ENCODE measurements at places on chromosomes 6 and 20.

DNA sequence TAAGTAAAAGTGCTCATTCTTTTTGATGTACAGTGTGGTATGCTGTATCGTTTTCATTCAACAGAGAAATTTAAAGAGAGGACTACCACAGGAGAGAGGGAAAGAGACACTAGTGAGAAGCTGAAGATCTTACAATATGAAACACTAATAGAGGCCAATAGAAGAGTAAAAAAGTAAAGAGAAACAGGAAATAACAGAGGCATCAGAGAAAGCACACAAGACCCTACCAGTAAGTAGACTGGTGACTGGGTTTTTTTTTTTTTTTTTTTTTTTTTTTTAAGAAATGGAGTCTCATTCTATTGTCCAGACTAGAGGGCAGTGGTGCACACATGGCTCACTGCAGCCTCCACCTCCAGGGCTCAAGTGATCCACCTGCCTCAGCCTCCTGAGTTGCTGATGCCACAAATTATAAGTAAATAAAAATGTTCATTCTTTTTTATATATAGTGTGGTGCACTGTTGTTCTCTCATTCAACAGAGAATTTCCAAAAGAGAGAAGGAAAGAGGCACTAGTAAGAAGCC, 18.8 kb downstream of the ELOVL4 start:
- no peak for DNase-seq

DNA sequence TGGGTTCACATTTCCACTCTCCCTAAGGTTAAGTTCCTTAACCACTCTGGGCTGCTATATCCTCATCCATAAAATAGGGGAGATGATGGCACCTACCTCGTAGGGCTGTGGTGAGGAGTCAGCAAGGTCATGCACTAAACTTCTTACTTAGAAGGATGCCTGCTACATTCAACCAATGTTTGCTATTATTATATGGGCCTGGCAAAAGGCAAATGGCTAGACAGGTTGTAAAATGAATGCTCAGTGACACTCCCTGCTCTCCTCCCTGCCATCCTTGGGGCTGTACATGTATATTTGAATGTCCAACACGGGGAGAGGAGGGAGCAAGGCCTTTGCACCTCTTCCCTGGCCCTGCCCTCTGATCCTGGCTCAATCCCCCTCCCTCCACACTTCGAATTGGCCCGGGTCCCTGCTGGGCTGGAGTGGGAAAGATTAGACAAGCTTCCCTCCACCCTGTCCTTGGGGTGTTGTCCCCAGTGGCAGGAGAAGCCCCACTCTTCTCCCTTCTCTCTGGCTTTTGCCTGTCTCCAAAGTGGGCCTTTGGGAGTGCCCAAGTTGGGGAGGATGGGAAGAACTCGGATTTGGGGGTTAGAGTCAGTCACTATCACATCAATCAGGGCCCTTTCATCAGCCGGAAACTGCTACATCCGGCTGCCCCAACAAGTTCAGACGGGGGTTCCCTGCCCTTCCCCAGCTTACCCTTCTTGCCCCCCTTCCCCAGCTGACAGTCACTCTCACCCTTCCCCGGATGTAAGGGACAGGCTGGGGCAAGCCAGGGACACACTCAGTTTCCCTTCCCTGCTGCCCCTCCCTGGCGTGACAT, 36.3 kb upstream of the VEGFA start:
- DNase-seq: no peak

- no peak for DNase-seq
These were observed 28.6 kb upstream of the PRL start for GRCh38 chr6:22325481-22325880.

DNA sequence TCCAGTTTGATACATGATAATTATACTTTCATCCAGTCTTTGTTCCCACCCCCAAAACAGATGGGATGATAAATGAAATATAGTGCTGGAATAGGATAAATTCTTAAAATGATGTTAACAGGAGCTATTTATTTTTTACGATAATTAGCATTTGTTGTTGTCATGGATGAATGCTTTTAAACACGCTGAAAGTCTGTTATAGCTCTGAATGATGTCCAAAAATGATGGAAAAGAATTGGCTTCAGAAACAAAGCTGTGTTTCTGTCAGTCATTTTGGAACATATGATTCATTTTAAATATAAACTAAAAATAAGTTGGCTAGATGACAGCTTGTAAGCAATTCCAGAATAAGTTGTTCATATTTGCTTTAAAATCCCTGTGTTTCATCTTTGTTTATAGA, 237.4 kb downstream of the GRIK2 start:
- no peak for DNase-seq

DNA sequence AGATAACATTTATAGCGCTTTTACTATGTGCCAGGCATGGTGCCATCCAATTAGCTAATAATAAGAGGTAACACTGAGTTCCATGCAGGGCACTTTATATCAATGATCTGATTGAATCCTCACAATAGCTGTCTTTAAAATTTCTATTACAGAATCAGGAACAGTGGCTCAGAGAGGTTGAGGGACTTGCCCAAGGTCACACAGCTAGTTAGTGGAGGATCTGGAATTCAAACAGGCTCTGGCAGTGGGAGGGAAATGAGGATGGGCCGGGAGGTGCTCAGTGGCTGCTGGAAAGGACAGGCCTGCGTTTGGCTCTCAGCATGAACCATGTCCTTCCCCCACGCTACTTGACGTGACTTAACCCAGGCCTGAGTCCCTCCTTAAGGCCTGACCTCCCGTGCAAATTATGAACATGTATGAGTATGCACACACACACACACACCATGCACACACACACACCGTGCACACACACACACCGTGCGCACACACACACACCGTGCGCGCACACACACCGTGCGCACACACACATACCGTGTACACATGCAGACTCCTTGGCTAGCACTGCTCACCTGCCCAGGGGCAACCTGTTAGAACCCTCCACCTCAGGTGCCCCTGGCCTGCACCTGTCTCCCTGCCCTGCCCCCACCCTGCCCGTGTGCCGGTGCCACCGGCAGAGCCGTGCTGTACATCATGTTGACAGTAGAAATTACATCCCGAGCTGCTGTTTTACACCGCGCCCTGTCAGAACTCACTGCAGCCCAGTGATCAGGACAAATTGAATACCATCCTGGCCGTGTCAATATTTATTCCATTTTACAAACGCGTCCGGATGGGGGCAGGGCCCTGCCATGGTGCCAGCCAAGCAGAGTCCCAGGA, 43.7 kb downstream of the CDH22 start:
- peak; percentile 84 for DNase-seq
